Hematopoietic multipotent progenitor cell treated with erythropoietin and hydrocortisone succinate and interleukin-3 and kit ligand, for 17 days (in vitro differentiated cells): ENCODE measurements at places on chromosomes 1 and 21.

- no peak for DNase-seq
Measured at GRCh38 chr1:202959276-202959620, 1.1 kb upstream of the ADIPOR1 start.

- DNase-seq = no peak
Measured at GRCh38 chr1:178931858-178932551, 61.1 kb upstream of the ANGPTL1 start.

- DNase-seq = no peak
Measured at GRCh38 chr1:199033661-199034060, 394.8 kb downstream of the PTPRC start.

DNA sequence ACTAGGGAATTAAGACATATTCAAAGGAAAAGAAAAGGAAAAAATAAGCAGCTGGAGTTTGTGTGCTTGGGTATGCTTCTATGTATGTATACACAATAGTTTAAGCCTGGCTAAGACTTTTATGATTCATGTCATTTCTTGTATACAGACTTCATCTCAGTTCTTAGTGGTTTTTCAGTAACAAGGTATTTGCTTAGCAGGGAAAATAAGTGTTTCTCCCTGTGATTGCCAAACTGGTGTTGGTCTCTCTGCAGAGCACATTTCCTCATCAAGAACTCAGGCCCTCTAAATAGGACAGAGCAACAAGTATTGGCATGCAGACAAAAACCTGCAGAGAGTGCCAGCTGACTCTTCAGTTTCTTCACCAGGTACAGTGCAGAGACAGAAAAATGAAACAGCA is 484.4 kb upstream of the ZRANB2 start:
- DNase-seq = no peak

DNA sequence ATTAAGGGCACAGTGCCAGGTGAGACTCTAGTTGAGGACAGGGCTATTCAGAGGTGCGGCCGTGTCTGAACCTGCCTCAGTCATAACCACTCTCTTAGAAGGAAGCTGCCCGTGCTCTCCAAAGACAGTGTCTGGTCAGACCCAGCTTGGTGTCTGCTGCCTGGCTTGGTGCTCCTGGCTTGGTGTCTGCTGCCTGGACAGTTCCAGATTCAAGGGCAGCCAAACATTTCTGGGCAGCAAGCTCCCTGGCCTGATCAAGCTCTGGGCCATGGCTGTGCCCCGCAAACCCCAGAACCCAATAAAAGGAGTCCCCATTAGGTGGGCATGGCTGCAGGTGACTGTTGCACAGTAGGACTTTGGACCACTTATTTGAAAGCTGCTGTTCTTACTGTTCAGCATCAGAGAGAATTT is 27.7 kb downstream of the NEK2 start:
- DNase-seq = no peak

DNA sequence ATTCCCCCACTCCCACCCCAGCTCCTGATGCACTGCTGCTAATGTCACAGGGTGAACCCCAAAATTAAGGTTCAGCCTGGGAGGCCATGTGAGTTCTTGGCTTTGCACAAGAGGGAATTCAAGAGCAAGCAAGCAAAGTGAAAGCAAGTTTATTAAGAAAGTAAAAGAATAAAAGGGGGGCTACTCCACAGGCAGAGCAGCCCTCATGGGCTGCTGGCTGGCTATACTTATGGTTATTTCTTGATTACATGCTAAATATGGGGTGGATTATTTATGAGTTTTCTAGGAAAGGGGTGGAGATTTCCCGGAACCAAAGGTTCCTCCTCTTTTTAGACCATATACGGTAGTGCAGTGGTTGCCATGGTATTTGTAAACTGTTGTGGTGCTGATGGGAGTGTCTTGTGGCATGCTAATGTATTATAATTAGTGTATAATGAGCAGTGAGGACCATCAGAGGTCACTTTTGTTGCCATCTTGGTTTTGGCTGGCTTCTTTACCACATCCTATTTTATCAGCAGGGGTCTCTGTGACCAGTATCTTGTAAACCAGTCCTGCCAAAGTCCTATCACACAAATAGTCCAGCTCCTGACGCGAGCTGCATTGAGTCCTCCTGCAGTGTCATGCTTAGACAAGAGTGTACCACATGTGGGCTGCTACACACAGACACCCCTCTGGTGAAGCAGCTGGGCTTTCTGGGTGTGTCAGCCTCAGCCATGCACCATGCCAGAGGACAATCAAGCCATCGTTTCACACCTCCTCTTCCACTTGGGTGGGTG is 46.4 kb upstream of the CSF1 start:
- no peak for DNase-seq

GRCh38 chr1:219040291-219040690 is 133.4 kb upstream of the LYPLAL1 start:
- DNase-seq = no peak

DNA sequence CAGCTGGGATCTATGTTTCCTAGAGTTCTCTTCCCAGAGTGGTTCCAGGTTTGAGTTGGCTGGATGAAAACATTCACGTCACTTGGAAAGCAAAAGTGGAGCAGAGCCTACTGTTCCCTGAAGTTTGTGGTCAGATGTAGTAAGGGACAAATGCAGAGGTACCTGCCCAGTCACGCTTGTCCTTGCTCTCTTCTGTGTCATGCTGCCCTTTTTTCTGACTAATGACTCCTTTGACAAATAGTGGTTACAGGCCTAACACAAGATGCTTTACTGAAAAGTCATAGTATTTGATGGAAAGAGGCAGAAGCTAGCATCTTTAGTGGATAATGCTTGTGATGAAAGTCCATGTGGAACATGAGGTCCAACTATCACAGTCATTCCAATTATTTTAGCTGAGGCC is 881.4 kb upstream of the B3GALT2 start:
- no peak for DNase-seq

- peak; percentile 64 for DNase-seq
Measured at GRCh38 chr1:185315445-185316071, 1.5 kb downstream of the IVNS1ABP start.

DNA sequence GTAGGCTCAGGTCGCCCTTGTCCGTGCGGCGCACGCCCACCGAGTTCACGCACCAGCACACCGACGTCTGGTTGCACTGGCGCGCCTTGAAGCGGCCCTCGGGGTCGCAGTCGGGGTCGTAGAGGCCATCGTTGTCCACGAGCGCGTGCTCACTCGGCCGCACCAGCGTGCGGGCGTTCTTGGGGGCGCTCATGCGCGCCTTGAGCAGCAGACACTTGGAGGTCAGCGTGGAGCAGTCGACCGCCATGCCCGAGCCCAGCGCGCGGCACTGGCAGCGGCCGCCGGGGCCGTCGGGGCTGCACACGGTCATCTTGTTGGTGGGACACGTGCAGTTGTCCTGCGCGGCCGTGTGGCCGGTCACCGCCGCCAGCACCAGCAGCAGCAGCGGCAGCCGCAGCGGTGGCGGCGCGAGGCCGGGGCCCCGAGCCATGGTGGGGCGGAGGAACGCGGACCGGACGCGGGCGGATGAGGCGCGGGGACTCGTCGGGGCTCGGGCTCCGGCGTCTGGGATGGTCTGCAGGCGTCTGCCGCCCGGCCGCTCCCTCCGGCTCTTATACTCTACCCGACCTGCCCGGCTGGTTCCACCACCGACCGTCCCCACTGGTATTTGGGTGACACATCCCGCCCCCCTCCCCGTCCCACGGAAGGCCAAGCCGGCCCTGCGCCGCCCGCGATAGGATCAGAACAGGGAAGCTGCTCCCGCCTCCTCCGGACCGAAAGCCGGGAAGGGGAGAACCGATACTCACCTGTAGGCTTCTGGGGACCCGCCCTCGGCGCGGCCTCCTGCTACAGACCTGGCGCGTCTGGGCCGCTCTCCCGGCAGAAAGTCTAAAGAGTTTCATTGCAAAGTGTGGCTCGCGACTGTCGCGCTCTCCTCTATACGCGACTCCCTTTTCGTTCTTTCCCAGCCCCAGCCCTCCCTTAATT is at the start of gene TACSTD2:
Gene TACSTD2, minus strand, starts transcription at position 526 of the 927 bp plus-strand sequence. Its CDS starts 96 bp downstream, at position 430.
- no peak for DNase-seq

- DNase-seq = no peak
Measured at GRCh38 chr1:246214708-246215509, 292.2 kb downstream of the SMYD3 start.

GRCh38 chr1:27000817-27001460 is 7.4 kb downstream of the TRNP1 start:
- no peak for DNase-seq

DNA sequence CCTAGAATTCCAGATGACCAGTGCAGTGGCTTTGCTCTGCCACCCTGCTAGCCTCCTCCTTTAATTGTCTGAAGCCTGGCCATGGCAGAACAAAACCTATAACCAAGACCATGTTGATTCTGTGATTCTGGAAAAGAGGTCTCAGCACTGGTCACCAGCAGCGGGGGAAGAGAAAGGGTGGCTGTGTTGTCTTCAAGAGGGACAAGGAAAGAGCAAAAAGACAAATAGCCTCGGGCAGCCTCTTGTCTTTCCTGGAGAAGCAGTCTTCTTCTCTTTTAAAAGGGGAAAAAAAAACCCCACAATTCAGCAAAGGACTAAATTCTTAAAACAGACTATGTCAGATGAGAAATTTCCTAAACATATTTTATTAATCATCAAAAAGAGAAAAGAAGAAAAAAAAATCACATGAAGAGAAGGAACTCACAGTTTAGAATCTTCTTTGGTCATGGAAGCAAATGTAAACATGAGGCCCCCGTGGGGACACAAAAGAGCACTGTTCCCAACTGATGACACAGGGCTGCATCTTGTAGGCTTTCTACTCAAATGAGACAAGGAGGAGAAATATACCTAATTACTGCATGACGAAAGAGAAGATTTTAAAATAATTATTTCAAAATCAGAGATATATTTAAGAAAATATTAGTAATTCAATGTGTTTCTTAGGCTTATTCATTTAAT is 36.3 kb upstream of the RAP1GAP start:
- no peak for DNase-seq

DNA sequence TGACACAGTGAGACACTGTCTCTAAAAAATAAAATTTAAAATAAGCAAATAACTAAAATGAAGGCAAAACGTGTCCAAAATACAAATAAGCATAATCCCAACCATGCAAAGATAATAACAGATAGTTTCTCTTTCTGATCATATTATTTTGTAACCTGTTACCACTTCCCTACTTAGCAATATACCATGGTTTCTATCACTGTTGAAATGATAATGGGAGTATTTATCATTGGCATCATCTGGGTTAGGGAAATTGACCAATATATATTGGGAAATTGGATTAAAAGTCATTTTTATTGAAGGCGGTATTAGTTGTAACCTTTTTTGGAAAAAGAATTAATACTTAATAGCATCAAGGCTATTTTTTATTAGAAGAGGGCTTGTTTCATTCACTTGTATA is 47.0 kb downstream of the USP25 start:
- DNase-seq = no peak

DNA sequence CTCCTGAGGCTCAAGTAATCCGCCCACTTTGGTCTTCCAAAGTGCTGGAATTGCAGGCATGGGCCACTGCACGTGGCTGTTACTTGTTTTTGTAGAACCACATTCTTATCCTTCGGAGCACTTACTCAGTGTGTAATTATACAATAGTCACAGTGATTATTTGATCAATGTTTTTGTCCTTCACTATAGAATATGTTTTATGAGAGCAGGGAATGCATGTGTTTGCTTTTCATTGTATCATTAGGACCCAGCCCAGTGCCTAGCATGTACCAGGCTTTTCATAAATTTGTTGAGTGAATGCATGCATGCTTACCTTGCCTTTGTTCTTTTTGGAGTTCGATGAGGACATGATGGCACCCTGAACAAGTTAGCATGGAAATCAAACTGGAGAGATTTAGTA is 5.8 kb downstream of the SZT2 start:
- no peak for DNase-seq

DNA sequence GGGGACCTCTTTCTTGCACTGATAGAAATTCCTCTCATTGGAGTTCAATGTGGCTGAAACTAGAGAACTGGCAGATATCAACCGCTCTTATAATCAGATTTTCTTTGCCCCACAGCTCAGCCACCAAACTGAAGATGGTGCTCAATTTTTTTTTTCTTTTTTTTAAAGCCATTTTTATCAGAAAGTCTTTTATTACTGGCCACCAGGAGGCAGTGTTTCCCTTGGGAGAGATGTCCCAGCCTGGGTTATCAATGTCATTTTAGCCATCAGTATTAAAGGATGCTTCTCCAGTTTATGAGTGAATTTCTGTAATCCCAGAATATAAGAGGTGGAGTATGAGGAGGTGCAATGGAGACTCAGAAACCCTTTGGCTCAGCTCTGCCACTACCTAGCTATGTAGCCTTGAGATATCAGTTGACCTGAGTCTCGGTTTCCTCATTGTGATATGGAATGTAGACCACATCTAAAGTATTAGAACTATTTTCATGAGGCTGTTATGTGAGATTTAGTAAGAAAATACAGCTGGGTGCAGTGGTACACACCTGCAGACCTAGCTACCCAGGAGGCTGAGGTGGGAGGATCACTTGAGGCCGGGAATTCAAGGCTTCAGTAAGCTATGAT is 27.6 kb downstream of the CD244 start:
- DNase-seq = peak; percentile 81

- no peak for DNase-seq
Measured at GRCh38 chr21:33480481-33481103, 818 bp upstream of the TMEM50B start.

DNA sequence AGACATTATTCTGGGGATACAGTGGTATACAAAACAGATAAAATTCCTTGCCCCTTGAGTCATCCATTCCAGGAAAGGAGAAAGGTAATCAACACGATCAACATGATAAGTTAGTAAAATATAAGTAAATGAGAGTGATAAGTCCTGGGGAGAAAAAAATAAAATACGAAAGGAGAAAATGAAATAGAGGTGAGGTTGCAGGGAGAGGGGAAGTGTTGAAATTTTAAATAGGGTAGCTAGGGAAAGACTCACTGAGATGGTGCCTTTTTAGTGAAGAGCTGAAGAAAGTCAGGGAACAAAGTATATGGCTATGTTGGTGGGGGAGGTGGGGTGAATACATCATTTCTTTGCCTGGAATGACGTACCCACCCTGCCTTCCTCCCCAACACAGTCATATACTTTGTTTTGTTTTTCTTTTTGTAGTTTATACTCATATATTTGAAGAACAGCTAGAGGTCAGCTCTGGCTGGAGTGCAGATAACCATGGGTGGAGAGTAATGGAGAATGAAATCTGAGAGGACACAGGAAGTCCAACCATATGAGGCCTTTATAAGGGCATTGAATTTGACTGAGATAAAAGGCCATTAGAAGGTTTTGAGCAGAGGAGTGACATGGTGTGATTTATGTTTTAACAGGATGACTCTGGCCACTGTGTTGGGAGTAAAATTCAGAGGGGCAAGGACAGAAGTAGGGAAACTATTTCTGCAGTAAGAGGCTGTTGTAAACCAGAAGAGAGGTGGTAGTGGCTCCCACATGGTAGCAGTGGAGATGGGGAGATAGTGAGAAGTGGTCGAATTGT is 54.8 kb downstream of the OSBPL9 start:
- no peak for DNase-seq

- DNase-seq = no peak
Measured at GRCh38 chr1:176211396-176212165, 4.5 kb upstream of the COP1 start.

- no peak for DNase-seq
Measured at GRCh38 chr1:44714532-44714931, 16.4 kb downstream of the RNU5D-1 start.

- DNase-seq = no peak
Measured at GRCh38 chr1:172940174-172940855, 110.4 kb downstream of the TNFSF18 start.

GRCh38 chr1:214022810-214023425 is 35.1 kb downstream of the PROX1 start:
- DNase-seq = no peak

- DNase-seq = no peak
Measured at GRCh38 chr1:193754151-193754550, 567.7 kb upstream of the B3GALT2 start.

GRCh38 chr21:37463083-37463801 is 96.7 kb downstream of the DYRK1A start:
- DNase-seq = peak; percentile 89

GRCh38 chr1:915295-916172 is 8.2 kb upstream of the SAMD11 start:
- DNase-seq = no peak
